ENCODE measurements at places on chromosomes 13 and 19.
A peak's percentile ranks its signal among the peaks of the same experiment; 100 is the strongest.

DNA sequence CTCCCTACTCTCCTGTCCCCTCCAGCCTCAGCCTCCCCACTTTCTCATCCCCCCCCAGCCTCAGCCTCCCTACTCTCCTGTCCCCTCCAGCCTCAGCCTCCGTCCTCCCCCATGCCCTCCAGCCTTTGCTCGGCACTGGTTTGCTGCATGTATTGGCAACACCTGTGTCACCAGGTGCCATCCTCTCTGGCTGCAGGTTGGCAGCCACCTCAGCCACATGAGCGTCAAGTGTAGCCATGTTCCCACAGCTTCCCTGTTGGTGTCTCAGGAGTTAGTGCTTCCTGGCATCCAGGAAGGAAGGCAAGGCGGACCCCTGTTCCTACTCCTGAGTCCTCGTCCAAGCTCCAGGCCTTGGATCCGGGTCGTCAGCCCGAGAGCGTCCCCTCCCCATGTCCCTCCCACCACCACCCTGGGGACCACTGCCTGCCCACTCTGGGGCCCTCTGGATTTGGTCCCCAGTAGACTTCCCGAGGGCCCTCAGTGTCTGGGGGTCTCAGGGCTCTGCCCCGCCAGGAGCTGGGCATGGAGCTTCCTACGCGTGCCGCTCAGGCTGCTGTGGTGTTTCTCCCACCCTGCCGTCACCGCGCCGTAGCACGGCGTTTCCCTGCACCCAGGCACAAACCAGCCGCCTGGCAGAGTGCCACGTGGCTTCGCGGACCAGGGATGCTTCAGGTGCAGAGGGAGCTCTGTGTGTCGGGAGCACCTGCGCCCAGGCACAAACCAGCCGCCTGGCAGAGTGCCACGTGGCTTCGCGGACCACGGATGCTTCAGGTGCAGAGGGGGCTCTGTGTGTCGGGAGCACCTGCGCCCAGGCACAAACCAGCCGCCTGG is 128.3 kb upstream of the MCF2L start:
- no peak for DNase-seq

DNA sequence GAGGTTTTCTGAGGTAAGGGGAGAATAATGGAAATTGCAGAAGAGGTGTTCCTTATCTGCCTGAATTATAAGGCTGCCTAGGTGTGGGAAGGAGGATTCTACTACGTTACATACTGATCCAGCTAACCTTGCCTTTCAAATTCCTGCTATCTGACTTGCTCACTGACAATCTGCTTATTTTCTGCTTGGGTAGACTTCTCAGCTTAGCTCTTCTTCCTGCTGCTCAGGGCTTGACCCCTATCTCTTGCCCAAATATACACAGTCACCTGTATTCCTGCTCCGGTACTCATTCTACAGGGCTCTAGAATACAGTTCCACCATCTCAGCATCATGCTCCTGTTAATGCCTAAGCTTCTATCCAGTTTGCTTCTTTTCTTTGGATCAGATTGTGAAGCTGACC is 1607.6 kb downstream of the OLFM4 start:
- no peak for DNase-seq

- DNase-seq, result no peak
Observed at GRCh38 chr13:44359983-44360375, 13.6 kb upstream of the SERP2 start.

GRCh38 chr13:105127732-105128131 is 1407.7 kb downstream of the EFNB2 start:
- DNase-seq, result no peak

GRCh38 chr13:101523154-101524131 is 71.0 kb downstream of the ITGBL1 start:
- DNase-seq, result peak; percentile 74

DNA sequence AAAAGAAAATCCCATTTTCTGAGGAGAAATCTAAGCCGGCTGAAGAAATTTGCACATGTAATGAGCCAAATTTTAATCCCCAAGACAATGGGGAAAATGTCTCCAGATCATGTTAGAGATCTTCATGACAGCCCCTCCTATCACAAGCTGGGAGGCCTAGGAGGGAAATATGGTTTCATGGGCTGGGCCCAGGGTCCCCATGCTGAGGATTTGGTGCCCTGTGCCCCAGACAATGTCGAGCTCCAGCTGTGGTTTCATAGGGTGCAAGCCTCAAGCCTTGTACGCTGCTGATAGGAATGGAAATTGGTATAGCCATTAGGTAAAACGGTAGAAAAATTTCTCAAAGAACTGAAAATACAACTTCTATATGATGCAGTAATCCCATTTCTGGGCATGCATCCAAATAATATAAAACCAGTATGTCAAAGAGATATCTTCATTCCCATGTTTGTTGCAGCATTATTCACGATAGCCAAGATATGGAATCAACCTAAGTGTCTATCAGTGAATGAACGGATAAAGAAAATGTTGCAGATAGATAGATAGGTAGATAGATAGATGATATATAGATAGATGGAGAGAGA is 19.3 kb upstream of the FREM2 start:
- DNase-seq, result no peak

DNA sequence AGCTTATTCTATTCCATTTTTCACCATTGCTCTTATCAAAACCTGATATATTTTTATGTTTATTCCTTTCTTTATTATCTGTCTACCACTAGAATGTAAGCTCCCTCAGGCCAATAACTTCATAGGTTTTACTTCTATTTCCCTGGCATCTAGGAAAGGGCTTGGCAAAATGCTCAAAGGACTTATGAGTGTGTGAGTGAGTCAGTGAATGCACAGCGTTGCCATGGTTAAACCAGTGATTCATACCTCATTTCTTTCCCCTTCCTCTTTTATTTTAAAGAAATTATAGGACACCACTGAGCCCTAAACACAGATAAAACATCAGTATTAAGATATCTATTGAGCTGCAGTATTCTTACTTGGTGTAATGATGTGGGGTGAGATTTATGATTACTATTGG is 162.1 kb downstream of the GPC6 start:
- DNase-seq, result peak; percentile 31

- DNase-seq, result no peak
Observed at GRCh38 chr19:32811151-32811550, 58.4 kb downstream of the SLC7A9 start.

- DNase-seq, result no peak
Observed at GRCh38 chr13:70310396-70311119, 202.3 kb upstream of the KLHL1 start.

GRCh38 chr13:43546816-43547215 is 240.0 kb downstream of the ENOX1 start:
- no peak for DNase-seq

DNA sequence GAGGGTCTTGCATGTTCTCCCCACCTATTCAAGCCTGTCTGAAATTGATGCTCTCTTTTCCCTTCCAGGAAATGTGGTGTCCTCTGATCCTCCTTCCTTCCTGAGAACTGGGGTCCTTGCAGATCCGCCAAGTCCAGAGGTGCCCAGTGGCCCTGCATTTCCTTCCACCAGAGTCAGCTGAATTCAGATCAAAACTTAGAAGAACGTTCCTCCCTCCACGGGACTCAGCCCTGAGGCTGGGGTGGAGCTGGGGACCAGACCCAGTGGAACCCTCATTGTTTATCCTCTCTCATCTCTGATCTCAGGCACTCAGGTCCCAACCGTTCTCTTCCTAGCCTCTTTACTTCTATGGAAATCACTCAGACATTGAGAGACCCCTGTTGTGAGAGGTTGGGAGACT is 477.3 kb downstream of the TSHZ3 start:
- no peak for DNase-seq

- DNase-seq, result no peak
Observed at GRCh38 chr19:1017115-1017905, 3.6 kb downstream of the TMEM259 start.

- DNase-seq, result no peak
Observed at GRCh38 chr13:84405286-84405685, 523.0 kb upstream of the SLITRK1 start.

DNA sequence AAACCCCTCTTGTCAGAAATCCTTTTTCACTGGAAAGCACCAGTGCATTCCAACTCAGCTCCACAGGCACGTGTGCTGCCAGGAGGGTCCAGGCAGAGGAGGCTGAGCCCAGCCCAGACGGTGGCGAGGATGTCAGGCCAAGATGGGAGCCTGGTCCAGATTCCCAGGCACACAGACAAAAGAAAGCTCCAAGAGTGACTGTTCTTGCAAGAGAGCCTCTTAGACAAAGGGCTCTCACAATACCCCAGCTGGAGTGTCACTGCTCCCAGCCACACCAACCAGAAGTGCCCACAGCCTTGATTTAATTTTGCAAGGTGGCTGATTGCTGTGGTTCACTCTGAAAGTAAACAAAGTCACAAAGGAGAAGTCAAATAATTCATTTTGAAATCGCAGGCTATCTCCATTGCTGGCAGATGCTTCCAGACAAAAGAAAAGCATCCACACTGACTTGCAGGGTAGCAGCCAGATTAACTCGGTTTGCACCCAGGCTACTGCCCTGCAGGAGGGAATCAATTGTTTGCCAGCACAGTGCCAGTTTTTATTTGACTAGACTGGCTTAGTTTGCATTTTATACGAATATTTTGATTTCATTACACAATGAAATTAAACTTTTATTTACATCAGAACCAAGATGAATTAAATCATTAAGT is 95.1 kb downstream of the RAB20 start:
- no peak for DNase-seq

DNA sequence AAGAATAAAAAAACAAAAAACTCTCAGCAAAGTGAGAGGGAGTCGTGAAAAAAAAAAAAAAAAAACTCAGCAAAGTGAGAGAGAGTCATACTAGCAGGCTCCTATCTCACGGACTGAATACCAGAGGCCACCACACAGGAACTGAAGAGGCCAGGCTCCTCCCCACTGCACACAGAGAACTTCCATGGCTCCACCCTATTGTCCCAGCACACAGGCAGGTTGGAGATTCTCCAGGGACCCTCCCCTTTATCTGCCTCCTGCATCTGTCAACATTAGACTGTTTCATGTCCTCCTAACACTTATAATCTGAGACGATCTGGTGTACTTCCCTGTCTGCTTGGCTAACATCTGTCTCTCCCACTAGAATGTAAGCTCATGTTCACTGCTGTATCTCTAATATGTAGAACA is 37.0 kb upstream of the FARP1 start:
- peak; percentile 5 for DNase-seq

DNA sequence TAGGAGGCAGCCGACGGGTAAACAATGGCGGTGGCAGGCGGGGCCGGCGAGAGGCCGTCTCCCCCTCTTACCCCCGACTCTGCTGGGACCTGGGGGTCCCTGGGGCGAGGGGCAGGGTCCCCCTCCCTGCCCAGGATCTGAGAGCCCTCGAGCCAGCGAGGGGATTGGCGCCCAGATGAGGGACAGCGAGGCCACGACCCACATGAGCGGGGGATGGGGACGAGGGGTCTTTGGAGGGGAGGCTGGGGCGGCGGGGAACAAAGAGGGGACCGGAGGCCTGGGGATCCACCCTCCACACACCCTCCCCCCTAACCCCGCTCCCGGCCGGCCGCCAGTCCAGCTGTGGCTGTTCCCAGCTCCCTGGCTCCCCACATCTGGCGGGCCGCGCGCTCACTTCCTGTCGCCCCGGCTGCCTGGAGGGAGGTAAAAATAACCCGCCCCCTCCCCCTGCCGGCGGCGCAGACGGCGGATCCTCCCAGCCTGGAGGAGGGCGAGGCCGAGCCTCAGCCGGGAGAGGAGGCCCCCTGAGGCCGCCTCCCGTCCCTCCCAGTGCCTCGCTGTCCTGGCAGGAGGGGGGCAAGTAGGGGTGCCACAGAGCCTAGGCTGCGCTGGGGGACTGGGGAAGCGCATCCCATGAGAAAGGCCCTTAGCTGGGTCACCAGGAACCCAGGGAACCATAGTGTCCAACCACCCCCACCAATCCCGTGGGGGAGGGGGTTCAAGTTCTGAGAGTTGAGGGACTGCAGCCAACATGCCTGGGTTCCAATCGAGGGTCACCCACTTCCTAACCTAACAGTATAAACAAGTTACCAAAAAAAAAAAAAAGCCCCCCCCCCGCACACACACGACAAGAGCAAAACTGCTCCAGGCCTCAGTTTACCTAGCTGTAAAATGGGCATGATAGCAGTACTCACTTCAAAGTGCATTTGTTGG is 29.3 kb upstream of the NANOS3 start:
- DNase-seq, result peak; percentile 97

- no peak for DNase-seq
Observed at GRCh38 chr19:43290568-43291359, 21.4 kb upstream of the PSG9 start.

DNA sequence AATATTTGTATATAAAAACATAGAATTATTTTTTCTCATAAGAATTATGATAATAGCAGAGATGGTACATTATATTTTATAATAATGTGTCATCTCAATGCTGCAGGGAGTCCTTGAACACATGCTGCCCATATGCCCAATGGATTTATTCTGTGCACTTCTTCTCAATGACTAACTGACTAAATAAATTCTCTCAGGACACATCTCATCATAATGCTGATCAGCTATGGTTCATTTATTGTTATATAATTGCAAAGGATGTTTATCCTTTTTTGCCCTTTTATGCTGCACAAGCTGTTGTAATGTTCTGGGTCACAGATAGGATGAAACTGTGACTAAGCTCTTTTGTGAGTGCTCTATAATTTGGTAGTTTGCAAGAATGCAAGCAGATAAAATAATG is 1273.3 kb upstream of the ATXN8OS start:
- no peak for DNase-seq

DNA sequence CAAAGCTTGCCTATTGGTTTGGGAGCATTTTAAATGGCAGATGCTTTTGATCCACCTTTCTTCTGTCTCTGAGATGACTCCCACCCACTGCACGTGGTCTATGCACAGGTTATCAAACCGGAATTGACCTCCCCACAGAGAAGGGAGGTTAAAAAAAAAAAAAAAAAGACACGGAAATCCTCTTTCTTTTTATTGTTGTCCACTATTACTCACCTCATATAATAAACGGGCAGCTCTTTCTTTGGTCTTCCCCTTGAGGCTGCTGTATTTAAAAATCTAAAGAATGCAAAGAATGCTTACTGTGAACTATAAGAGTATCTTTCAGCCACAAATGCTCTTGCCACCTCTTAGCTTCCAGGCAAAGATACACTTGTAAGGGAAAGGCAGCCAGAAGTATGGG is 329.7 kb downstream of the NDFIP2 start:
- DNase-seq, result peak; percentile 20

DNA sequence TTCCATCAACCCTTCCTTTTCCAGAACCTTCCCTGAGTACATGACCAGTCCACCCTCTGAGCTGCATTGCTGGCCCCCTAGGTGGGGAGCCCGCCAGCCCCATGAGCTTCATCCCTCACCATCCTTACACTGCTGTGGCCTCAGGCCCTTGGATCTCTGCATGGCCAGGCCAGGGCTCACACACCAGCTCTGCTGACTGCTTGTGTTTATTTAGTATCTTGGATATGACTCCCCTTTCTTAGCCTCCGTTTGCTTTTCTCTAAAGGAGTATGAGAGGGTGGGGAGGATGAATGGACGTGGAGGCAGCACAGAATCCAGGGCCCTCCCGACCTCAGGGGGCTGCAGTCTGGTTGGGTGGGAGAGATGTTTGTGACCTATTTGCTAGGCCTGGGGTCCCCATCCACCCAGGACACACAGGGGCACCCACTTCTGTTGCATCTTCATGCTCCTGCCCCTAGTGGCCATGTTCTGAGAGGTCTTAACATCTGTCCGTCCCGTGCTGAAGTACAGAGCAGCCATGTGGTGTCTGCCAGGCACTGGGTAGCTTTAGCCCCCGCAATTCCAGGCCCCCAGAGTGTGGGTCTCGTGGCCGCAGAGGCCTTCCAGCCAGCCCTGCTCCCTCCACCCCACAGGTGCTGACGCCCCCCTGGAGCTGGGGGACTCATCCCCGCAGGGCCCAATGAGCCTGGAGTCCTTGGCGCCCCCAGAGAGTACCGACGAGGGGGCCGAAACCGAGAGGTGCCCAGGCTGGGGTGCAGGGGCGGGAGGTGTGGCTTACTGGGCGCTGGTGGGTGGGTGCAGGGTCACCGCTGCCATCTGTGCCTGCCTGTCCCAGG is 13.0 kb downstream of the ARHGEF1 start:
- DNase-seq, result no peak

Data from Daoy (cell line).